ENCODE measurements at places on chromosomes 4 and X.
A peak's percentile ranks its signal among the peaks of the same experiment; 100 is the strongest.

- DNase-seq = no peak
These were observed 67.9 kb downstream of the SH2D1A start for GRCh38 chrX:124414281-124414680.

DNA sequence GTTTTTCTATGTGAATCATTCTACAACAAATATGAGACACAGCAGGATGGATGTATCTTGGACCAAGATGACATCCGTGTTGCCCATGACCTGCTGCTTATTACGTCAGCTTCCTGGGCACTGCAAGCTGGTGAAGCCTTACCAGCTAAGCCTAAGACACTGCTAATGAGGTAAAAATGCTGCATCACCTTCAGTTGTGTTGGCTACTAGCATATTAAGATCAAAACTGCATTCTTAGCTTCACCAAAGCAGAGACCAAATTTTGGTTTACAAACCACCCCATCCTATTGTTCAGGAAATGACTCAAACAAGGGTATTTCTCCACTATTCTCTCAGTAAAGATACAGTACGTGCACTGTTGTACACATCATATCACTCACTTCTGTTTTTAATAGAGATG, 50.3 kb downstream of the MAML3 start:
- DNase-seq = peak; percentile 50

- DNase-seq = peak; percentile 80
These were observed 482 bp downstream of the RNF4 start for GRCh38 chr4:2469192-2469984.

DNA sequence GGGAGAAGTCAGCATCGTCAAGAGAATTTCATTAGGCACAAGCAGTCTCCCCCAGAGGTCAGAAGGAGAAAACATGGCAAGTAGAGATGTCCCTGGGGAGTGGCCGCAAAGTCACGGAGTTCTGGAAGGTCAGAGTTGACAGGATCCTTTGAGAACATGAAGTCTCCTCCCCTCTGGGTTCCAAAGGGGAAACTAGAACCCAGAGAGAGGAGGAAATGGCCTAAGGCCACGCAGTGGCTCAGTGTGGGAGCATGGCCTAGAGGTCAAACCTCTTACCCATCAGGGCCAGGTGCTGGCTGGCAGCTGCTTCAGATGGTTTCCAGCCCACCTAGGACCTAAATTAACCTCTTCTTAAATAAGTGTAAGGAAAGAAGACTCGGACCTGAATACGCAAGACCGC, 884 bp downstream of the IDH3G start:
- DNase-seq = no peak

- DNase-seq = peak; percentile 58
These were observed 63.7 kb upstream of the CD99 start for GRCh38 chrX:2627272-2627867.

DNA sequence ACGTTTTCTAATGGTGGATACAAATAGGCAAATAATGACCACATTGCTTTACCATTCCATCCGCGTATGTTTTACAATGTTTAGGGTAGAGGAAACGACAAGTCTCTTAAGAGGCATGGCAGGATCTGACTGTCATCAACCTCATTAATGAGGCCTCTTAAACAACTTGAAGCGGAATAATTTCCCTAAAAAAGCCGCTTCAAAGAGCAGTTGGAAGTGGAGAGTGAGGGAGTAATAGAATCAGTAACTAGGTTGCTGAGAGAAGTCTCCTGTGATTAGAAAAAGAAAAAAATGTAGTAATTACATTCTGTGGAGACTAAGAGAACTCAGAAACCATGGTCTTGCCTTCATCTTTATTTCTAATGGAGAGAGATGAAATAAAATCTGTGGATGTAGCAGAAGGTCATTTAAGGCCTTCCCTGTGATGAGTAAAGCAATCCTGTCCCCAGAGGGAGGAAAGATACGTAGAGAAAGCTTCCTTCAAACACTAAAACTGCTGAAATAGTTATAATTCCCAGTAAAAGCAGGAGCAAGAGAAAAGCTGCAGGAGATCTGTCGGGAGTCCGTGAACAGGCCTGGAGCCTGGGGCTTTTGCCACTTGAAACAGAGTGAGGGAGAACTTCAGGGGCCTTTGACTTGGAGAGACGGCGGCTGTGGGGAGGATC, 11.1 kb upstream of the SEPSECS start:
- DNase-seq = no peak

DNA sequence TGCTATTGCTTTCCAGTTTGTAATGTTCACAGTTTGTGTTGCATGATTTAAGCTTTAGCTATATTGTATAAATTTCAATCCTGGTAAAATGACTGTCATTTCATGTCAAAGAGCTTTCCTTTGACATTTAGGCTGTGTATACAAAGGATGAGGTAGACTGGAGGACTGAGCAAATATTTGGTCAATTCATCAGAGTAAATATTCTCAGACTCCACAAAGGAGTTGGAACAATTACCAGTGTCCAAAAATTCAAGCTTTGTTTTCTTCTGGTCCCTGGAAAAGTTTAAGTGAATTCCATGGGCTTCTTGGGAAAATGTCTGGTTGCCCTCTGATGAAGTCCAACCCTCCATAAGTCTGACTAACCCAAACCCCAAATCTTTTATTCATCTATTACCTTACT, 682.4 kb downstream of the DACH2 start:
- DNase-seq = no peak

GRCh38 chr4:186781032-186781917, 57.6 kb upstream of the FAT1 start:
- no peak for DNase-seq

DNA sequence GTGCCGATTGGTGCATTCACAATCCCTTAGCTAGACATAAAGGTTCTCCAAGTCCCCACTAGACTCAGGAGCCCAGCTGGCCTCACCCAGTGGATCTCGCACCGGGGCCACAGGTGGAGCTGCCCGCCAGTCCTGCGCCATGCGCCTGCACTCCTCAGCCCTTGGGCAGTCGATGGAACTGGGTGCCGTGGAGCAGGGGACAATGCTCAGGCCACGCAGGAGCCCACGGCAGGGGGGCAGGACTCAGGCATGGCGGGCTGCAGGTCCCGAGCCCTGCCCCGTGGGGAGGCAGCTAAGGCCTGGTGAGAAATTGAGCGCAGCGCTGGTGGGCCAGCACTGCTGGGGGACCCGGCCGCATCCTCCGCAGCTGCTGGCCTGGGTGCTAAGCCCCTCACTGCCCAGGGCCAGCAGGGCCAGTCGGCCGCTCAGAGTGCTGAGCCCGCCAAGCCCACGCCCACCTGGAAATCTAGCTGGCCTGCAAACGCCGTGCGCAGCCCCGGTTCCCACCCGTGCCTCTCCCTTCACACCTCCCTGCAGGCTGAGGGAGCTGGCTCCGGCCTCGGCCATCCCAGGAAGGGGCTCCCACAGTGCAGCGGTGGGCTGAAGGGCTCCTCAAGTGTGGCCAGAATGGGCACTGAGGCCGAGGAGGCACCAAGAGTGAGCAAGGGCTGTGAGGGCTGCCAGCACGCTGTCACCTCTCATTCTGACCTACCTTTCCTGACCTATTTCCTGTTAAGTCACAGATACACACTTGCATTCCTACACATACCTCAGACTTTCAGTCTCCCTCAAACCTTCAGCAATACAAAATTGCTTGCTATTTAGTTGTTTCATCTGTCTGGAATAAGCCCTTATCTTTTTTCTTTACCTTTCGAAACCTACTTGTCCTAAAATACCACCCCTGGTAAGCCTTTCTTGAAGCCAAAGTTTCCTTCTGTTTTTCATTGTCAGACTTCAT, 20.7 kb downstream of the UBE2K start:
- DNase-seq = peak; percentile 12

DNA sequence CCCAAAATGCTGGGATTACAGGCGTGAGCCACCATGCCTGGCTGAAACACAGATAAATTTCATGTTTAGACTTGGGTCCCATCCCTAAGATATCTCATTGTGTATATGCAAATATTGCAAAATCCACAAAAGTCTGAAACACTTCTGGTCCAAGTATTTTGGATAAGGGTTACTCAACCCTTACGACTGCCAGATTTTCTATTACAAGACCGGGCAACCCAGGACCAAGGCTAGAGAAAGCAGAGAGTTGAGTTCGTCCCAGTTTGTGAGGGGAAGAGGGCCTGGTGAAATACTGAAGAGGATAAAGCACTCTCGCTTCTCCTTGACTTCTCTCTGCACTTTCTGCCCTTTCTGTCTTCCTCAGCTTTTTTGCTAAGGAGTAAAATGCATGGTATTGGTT, 34.5 kb downstream of the ZFX start:
- DNase-seq = no peak

GRCh38 chr4:79958466-79959264, 114.4 kb downstream of the ANTXR2 start:
- no peak for DNase-seq

- no peak for DNase-seq
These were observed 374.7 kb downstream of the ANKRD50 start for GRCh38 chr4:124337874-124338273.

GRCh38 chrX:78571849-78572248, 87.3 kb downstream of the RTL3 start:
- DNase-seq = no peak

DNA sequence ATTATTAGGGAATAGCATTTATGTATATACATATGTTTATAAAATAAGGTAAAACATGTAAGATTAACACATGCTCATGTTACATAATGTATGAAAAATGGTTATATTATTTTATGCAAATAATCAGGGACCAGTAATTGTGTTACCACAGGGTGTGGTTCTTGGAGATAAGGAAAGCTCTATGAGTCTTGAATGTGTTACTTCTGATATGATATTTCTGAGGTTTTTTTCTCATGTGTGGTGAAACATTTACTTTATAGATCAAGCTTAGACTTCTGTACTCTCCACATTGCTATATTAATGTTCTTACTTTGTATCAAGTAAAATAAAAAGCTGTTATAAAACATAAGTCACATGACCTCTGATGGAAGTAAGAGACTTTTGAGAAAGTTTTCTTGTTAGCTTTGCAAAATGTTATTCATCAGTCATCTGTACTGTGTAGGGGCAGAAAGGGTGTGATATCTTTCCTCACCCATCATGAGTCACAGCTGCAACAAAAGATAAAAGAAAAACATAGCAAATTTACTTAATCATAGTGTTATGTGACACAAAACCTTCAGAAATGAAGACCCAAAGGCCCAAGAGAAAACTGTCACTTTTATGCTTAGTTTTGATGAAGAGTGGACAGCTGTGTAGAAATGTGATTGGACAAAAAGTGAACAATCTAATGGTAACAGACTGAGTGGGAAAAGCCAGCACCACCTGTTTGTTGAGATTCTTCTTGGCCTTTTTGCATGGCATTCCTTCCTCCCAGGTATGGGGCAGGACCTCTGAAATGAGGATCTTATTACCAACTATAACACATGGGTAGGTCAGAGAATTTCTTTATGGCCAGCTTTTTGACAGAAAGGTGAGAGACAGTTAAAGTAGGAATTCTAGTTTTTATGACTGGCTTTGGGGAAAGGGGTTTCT, 632.3 kb downstream of the PDHA2 start:
- DNase-seq = no peak

DNA sequence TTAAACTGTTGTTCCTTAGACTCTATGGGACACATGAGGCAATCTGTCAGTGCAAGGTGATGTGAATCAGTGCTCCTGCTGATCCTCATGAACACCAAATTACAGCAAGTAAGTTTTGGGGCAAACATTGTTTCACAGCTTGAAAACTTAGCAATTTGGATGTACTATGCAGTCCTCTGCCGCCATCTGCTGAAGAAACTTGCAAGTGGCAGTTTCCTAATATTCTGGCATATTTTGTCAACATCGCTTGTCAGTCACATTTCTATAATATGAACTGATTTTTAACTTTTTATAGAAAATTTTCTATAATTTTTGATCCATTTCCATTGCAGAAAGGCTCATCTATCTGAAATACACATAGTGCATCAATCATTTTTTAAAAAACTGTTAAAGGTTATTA, 56.3 kb downstream of the ZAR1 start:
- no peak for DNase-seq

- peak; percentile 60 for DNase-seq
These were observed 138.6 kb upstream of the NKX1-1 start for GRCh38 chr4:1544861-1545281.

DNA sequence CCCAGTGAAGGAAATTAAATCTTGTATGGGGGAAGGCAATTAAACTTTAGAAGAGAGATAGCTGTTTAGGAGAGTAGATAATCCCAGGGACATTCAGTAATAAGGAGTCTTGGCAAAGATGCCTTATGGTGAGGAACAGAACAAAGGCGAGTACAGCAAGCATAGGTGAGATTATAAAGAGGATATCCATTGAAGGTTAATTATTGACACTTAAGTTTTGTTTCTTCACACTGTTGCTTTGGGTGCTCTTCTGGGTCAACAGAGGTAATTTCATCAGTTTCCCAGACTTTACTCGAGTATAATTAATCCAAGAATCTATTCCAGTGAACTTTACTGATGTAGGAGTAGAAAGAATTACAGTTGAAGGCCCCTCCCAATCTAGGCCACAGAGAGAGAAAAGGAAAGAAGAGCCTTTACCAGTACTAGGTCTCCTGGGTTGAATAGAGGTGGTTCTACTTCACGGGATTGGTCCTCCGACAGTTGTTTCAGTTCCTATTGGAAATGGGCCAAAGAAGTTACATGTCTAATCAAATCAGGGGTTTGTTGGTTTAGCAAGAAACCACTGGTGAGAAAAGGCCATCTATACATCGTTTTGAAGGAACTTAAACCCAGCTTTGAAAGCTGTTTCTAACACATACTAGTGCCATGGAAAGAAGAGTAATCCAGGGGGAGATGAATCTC, 27.2 kb downstream of the EPGN start:
- DNase-seq = no peak

- DNase-seq = no peak
These were observed 50.6 kb upstream of the SRPX start for GRCh38 chrX:38271154-38271716.

DNA sequence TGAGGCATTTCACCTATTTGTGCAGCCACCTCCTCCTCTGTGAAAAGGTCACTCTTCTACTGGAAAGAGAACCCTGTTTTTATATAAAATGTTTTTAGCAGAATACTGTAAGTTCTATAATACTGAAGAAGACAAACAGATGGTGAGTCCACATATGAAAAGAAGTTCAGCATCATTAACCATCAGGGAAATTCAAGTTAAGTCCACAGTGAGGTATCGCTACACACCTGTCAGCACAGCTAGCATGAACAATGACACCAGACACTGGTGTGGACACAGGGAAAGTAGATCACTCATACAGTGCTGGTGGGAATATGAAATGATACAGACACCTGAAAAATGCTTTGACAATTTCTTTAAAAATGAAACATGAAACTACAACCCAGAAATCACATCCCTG, 133.0 kb downstream of the MAD2L1 start:
- DNase-seq = no peak

- no peak for DNase-seq
These were observed 17.5 kb downstream of the STX18 start for GRCh38 chr4:4524364-4524763.

DNA sequence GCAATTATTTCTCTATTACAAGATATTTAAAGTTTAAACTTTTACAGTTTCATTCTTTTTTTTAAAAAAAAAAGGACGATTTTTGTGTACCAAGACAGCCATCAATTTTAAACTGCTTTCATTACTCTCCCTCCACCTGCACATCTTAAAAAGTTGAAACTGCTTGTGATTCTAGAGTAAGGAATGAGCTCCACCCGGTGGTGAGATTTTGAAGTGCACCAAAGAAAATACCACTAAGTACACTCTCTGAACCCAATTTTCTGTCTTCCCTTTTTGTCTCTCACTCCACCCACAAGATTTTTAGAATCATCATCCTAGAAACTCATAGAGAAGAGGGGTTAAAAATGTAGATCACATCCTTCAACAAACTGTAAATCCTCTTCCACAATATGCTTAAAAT, 91.3 kb upstream of the WDR44 start:
- peak; percentile 38 for DNase-seq

GRCh38 chr4:1201851-1202525, 29.6 kb upstream of the SPON2 start:
- peak; percentile 89 for DNase-seq

GRCh38 chr4:42398871-42399331, 1.6 kb downstream of the SHISA3 start:
- DNase-seq = no peak

- no peak for DNase-seq
These were observed 51.4 kb upstream of the LRAT start for GRCh38 chr4:154692304-154692818.
